ACHN (cell line): ENCODE measurements at places on chromosomes 3 and 15.

DNA sequence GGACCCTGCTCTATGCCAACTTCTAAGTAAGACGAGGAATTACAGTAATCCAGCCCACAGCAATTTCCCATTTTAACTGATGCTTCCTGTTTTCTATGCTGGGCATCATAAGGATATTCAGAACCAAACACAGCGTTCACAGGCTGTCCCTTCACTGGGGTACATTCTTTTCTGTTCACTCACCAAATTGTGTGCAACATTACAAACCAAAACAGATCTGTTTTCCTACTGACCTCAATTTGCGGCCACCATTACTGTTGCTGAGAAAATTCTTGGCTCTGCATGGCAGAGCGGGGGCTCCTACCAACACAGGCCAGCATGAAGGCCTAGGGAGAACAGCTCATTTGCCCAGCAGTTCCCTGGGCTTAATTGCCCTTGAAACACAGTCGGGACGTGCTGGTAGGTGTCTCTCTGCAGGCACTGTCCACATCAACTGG, 76.5 kb downstream of the MYO1E start:
- peak; percentile 75 for DNase-seq

GRCh38 chr3:72957297-72957696, 39.3 kb upstream of the PPP4R2 start:
- DNase-seq, result no peak

DNA sequence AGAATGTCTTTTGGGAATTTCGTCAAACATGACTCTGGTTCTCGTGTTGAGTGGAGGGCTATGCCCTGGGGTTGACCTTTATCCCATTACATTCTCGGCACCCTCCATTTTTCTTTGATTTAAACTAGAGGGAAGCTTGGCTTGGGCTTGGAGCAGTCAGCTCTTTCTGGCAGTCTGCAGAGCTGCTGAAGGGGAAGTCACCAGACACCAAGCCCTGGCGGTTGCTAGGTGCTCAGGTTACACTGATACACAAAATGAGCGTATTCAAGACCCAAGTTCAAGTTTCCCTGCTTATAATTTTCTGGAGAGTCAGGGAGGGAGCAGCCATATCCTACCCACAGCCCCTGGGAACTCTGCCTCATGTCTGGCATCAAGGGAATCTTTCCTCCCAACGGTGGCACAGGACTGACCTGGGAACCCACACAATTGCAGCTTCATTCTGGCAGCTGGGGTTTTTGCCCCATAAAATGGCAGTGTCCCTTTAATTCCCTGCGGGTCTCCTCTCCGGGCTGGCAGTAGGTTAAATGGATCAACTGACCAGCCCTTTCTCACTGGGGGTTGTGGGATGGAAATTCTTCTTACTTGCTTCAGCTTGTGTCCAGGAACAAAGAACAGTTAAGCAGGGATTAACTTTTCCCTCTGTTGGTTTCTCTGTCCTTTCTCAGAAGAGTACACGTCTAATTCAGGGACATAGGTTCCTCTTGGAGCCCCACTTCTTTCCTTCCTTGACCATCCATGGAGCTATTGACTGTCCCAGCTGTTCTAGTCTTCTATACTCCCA, 110.0 kb upstream of the DLG1 start:
- DNase-seq, result no peak

DNA sequence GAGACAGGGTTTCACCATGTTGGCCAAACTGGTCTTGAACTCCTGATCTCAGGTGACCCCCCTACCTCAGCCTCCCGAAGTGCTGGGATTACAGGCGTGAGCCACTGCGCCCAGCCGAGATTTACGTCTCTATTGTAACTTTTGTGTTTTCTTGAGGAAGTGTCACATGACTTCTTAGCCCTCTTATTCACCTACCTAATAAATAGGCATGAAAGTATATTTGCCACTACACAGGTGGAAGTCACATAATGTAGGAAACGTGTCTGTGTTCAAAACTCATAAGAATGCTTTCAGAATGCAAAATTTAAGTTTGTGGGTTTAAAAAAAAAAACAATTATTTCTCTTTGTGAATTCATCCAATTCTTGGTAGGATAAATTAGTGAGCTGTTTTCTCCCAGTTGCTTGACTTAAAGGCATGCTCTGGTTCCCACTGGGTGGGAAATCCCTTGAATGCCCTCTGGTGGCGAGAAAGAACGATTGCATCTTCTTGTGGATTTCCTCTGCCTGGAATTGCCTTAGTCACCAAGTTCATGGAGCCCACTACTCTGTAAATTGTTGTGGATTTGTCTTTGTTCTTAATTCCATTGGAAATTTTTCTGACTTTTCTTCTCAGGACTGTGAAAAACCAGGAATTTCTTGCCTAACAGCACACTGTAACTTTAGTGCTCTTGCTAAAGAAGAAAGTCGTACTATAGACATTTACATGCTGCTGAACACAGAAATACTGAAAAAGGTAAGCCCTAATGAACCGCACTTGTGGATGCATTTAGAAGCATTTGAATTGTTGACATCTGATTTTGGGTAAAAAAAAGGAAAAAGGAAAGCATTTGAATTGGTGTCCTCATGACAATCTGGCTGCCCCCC, 82.2 kb upstream of the CTDSPL start:
- peak; percentile 71 for DNase-seq
